ENCODE measurements at places on chromosomes 7 and 10.

GRCh38 chr7:81676105-81676811, 93.6 kb downstream of the HGF start:
- no peak for DNase-seq

DNA sequence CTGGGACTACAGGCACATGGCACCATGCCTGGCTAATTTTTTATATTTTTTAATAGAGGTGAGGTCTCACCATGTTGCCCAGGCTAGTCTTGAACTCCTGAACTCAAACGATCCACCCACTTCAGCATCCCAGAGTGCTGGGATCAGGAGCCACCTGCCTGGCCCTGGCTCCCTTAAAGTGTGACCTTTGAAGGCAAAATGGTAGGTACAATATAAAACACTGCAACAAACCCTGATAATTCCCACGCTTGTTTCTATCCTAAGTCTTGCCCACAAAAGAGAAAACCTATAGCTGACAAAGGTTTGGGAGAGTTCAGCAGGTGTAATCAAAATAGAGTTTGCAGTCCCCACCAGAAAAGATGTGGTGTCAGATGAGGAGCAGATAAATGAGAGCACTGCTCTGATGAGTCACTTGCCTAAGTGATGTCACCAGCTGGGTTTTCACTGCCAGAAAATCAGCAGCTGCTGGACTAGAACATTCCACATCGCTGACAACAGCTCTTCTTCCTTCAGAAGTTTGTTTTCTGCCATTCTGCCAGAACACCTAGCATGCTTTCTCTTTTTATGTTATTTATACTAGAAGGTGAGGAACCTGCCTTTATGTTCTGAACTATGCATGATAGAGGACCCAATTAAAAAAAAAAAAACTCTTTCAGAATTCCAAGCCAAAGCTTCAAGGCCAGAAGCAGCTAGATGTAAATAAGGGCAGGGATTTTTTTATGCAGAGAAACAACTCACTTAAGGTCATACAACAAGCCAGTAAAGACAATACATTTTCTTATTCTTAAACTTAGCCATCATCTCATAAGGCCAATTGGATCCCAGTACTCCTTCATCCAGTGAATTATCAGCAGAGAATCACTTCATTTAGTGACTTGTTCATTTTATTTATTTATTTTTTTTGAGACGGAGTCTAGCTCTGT, 18.0 kb downstream of the PURB start:
- DNase-seq, result no peak

DNA sequence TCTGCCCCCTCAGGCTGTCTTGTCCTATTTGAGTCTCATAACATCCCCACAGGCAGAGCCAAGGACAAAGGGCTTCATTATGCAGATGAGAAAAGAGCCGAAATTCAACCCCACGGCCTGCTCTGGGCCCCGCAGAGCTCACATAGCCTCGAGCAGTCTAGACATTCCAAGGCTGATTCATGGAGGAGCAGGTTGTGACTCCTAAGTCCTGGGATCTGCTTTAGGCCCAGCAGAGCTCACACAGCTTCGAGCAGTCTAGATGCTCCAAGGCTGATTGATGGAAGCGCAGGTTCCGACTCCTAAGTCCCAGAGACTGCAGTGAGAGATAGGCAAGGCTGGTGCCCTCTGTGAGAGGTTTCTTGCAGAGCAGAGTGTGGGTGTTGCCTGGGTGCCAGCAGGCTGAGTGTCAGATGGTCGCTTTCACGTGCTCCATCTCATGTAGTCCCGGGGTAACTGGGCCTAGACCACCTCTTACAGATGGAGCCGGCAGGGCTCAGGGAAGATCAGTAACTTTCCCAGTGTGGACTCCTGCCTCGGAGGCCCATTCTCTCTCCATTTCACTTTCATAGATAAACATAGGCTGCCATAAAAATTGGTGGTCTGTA, 436.1 kb upstream of the FOXK1 start:
- DNase-seq, result no peak

DNA sequence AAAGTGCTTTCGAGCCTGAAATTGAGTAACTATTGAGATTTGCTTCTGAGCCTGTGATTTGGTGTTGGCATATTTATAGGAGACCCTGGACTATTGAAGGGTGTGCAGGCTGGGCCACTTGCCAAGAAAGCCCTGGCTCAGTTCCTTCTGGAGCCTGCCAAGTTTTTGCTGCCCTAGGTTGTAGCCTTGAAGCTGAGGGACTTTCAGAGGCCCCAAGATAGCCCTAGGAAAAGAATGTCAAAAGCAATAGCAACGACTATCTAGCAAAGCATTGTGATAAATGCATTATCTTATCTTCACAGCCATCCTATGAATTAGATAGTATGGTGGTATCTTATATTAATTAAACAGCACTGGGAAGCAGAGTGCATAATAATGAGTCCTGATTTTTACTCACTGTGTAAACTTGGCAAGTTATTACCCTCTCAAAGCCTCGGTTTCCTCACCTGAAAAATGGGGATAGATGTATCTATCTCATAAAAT, 473.7 kb upstream of the PODXL start:
- DNase-seq, result no peak

DNA sequence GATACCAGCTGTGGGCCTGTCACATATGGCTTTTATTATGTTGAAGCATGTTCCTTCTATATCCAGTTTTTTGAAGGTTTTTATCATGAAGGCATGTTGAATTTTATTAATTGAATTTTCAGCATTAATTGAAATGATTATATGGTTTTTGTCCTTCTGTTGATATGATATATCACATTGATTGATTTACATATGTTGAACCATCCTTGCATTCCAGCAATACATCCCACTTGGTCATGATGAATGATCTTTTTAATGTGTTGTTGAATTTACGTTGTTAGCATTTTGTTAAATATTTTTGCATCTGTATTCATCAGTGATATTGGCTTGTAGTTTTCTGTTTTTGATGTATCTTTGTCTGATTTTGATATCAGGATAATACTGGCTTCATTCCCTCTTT, 21.2 kb downstream of the PRSS37 start:
- DNase-seq, result no peak

GRCh38 chr10:19505320-19506312, 310.6 kb upstream of the PLXDC2 start:
- no peak for DNase-seq

All from NCI-H1417 treated with DMSO at 0.1 percent for 48 hours (cell line).